GM20000 (cell line): ENCODE measurements at places on chromosomes 12 and 14.
A peak's percentile ranks its signal among the peaks of the same experiment; 100 is the strongest.

- DNase-seq, result no peak
These were observed 38.0 kb downstream of the DPF3 start for GRCh38 chr14:72855913-72856312.

DNA sequence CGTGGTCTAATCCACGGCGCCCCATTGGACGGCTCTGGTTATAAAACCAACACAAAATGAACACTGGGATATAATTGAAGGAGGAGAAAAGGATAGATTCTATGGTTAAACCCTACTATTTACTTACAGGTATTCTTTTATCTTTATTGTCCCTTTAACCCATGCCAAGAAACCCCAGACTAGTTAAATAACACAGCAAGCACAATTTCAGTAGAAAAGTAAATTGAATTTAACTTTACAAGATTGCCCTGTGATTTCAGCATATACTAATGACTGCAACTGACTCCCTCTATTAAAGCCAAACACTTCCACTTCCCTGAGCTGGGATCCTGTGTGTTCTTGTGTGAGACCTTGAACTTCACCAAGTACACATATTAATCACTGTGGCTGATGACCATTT, 45.3 kb downstream of the BCL11B start:
- DNase-seq, result no peak

DNA sequence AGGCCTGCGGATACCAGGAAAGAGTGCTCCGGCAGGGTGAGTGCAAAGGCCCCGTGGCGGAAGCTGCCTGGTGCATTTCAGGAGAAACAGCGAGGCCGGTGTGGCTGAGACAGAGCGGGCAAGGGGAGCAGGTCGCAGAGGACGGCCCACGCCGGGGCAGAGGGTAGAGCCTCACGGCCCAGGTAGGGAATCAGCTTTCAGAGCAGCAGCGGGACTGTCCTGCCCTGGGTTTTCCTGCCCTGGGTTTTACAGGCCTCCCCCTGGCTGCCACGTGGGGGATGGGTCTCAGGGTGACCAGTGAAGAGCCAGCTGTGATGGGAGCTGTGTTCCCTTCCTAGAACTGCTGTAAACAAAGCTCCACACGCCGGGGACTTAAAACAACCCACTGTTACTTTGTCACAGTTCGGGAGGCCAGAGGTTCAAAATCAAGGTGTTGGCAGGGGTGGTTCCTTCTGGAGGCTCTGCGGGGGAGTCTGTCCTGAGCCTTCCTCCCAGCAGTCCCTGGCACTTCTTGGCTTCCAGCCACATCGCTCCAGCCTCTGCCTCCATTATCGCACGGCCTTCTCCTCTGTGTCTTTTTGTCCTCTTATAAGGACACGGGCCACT, 10.4 kb downstream of the NCOR2 start:
- DNase-seq, result no peak

- no peak for DNase-seq
These were observed 808 bp downstream of the ACIN1 start for GRCh38 chr14:23093991-23094665.

GRCh38 chr12:9064815-9065606, 50.7 kb downstream of the A2M start:
- DNase-seq, result no peak

- DNase-seq, result no peak
These were observed 5.0 kb downstream of the RASAL1 start for GRCh38 chr12:113130457-113131135.

- no peak for DNase-seq
These were observed 57.2 kb upstream of the CISTR start for GRCh38 chr12:53809005-53809404.

- DNase-seq, result peak; percentile 84
These were observed 5.7 kb upstream of the VTI1B start for GRCh38 chr14:67680121-67680602.

DNA sequence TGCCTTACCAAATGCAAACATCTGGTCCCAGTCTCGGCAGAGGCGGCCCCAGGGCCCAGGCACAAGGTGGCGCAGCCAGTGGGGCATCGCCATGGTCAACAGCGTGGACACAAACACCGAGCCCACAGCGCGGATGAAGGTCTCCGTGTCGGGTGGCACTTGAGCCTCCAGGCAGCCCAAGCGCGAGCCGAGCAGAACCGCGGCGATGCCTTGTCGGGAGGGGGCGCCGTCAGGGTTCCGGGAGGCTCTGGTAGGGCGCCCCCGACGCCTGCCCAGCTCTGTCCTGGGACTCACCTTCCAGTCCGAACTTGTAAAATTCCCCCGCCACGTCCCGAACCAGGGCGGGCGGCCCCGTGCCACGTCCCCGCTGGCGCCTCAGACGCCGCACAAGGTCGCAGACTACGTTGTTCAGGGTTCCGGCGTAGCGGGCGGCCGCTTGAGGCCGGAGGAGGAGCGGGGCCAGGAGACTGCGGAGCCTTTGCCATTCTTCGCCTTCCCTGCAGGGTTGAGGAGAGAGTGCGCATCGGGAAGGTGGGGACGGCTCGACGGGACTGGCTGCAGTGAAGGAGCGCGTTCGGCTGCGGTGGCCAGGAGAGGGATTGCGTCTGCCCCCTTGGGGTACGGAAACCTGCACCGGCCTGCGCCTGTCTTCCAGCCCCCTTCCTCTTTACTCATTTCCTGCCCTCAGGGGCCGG, 1.7 kb downstream of the CYP27B1 start:
- peak; percentile 67 for DNase-seq

- peak; percentile 95 for DNase-seq
These were observed 1.1 kb downstream of the YY1 start for GRCh38 chr14:100239840-100240667.

- DNase-seq, result no peak
These were observed 1051.3 kb downstream of the VRK1 start for GRCh38 chr14:97848317-97848980.
